ENCODE measurements at places on chromosomes 2 and 18.

GRCh38 chr2:163856941-163857340, 121.1 kb upstream of the FIGN start:
- no peak for DNase-seq

GRCh38 chr2:48677450-48677849, 59.8 kb downstream of the GTF2A1L start:
- DNase-seq = no peak

- DNase-seq = no peak
Observed at GRCh38 chr2:136486115-136486514, 279.2 kb upstream of the THSD7B start.

GRCh38 chr18:44582456-44582855, 98.2 kb upstream of the SETBP1 start:
- DNase-seq = no peak

DNA sequence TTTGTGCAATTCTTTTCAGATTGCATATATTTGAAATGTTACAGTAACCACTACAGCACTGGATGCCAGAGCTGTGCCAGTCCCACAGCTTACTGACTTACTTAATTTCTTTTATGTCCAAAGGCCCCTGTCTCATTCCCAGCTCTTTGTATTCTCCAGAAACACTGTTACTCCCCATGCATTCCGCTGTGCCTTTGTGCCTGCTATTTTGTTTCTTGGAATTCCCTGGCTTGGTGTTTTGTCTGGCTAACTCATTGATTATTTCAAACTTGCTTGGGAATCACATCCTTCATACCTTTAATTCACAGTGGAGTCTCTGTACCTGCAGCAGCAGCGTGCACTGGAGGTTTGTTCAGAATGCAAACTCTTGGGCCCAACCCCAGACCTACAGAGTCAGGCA, 601.9 kb upstream of the DDX18 start:
- no peak for DNase-seq

GRCh38 chr2:72864500-72864899, 22.7 kb upstream of the SPR start:
- DNase-seq = no peak

- no peak for DNase-seq
Observed at GRCh38 chr2:30807249-30807648, at the start of gene CAPN13. Gene CAPN13 (minus strand): TSS chr2:30807446. CDS start chr2:30787325, 20,121 bp downstream.

- DNase-seq = no peak
Observed at GRCh38 chr2:203830304-203831055, 37.1 kb upstream of the CTLA4 start.

- no peak for DNase-seq
Observed at GRCh38 chr18:55998071-55998522, 410.1 kb upstream of the TCF4 start.

DNA sequence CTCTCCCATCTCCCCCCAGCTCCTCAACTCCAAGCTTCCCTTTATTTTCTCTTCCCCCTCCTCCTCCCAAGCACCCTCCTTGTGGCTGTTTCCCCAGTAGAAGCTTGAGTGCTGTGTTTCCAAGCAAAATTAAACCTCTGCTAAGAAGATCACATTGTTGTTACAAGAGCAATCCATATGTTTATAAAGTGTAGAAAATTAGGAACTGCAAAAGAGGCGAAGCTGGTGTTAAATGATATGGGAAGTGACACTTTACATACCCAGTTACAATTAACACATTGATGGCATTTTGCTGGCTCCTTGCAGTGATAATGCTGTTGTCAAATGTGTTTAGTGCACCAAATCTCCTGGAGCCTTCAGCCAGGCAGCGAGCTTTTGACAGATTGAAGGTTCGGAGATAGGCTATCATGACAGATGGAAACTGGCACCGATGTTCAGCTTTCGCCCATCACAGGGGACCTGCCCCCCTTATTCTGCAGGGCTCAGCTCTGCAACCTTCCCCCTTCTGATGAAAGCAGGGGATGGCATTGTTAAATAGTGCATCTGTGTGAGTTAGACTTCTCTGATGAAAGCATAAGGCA, 259.8 kb upstream of the ATP5MC3 start:
- DNase-seq = no peak

- no peak for DNase-seq
Observed at GRCh38 chr2:28093768-28094167, 203.2 kb downstream of the BABAM2 start.

DNA sequence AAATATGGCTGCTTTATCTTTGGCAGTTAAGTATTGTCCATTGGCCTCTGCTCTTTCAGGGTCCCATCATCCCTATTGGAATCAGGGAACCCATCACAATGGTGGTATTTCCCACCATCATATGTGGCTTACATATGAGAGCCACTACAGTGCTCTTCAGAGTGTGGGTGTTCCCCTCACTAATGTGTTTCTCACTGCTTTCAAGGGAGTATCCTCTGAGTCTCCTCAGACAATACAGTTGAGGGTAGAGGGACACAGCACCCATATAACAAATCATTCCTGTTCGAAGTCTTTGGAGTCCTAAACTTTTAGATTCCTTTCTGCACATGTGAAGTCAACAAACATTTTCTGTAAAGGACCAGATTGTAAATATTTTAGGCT, 48.8 kb upstream of the DNAJC10 start:
- no peak for DNase-seq

DNA sequence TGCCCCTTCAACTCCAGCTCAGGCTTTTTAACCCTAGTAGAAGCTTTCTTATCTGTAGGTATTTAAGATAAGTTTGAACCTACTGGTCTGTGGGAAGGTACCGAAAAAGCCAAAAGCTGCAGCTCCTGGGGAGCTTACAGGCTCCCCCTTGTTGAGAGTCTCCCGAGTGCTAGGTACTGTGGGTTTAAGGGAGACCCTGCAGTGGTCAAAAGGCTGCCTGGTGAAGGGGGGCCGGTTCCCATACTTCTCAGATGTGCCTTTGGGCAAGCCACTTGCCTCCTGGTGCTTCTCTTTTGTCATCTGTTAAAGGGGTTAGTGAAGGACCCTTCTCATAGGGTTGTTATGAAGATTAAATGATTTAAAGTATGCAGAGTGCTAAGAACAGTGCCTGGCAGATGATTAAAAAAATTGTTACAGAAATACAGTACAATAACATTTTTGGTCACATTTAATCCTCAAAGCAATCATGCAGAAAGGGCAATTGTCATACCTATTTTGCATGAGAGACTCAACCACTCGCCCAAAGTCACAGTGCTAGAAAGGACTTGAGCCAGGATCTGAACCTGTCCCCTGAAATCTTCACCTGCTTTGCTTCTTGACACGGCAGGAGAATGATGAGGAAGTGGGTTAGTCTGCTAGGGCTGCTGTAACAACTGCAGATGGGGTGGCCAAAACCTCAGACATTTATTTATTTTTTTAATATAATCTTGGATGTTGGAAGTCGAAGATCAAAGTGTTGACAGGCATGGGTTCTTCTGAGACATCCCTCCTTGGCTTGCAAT, 62.5 kb downstream of the NEDD4L start:
- DNase-seq = no peak

GRCh38 chr18:36665952-36666351, 162.8 kb downstream of the TPGS2 start:
- DNase-seq = no peak

DNA sequence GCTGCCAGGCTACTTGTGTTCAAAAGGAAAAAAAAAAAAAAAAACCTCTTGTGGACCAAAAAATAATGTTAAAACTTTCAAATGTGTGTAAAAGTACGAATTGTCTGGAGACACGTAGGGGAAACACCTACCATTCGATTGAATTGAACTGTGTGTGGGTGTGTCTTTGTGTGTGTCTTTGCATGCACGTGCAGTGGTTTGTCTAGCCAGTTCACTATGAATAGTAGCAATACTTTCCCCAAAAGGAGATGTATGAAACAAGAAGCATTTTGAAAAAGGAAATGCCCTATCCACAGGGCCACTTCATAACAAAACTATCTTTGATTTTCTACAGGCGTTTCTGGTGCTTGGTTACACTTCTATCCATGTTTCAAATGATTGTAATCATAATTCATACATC, 186.8 kb downstream of the RPRM start:
- no peak for DNase-seq

GRCh38 chr2:53646788-53647187, 120.8 kb upstream of the CHAC2 start:
- DNase-seq = no peak

DNA sequence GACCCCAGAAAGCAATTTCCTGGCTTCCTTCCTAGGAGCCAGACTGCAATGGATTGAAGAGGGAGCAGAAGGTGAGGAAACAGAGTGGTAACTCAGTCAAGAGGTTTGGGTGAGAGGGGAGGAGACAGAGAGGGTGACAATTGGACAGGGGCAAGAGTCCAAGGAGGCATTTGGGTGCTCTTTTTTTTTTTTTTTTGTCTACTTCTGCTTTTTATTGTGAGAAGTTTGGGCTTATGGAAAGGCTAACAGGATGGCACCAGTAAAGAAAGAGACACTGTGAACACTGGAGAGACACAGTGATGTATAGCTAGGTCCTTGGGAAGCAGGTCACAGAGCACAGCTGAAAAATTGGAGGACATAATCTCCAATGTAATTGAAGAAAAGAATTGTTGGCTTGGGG, 25.0 kb downstream of the CYBRD1 start:
- DNase-seq = no peak
